ENCODE measurements at places on chromosomes 2 and 18. TPM values are rescaled to one million over a fixed set of nuclear protein-coding genes. Genes with fewer than 3 reads are reported as not detected.

UGT1A4 gene
- 2.5 TPM for polyA plus RNA-seq

RAD51AP2 gene
- 0.28 TPM for polyA plus RNA-seq

ITPRIPL1 gene
- polyA plus RNA-seq, result 1.4 TPM

ATP6V1B1 gene
- 0.13 TPM for polyA plus RNA-seq

SERPINB10 gene
- 0.06 TPM for polyA plus RNA-seq

SLC11A1 gene
- 1.5 TPM for polyA plus RNA-seq

RTP5 gene
- 0.28 TPM for polyA plus RNA-seq

CTLA4 gene
- polyA plus RNA-seq, result 0.32 TPM

FAM161A gene
- polyA plus RNA-seq, result 1.1 TPM

Measured in esophagus (tissue), 2 donors.